ENCODE measurements at places on chromosomes 16 and 17.
A peak's percentile ranks its signal among the peaks of the same experiment; 100 is the strongest.

GRCh38 chr16:87330646-87331045 lies 13.5 kb upstream of the C16orf95 start:
- DNase-seq, result no peak

GRCh38 chr17:36463916-36464764 lies 22.3 kb upstream of the ZNHIT3 start:
- DNase-seq, result peak; percentile 69

GRCh38 chr17:36212966-36213365 lies 2.1 kb downstream of the CCL4L2 start:
- no peak for DNase-seq

- DNase-seq, result no peak
These were observed 1911.2 kb downstream of the TP53TG3F start for GRCh38 chr16:35370617-35371016.

GRCh38 chr16:6643080-6643686 lies 689.5 kb upstream of the RBFOX1 start:
- DNase-seq, result no peak

- DNase-seq, result no peak
These were observed 6.3 kb upstream of the C1QTNF8 start for GRCh38 chr16:1102333-1102700.

DNA sequence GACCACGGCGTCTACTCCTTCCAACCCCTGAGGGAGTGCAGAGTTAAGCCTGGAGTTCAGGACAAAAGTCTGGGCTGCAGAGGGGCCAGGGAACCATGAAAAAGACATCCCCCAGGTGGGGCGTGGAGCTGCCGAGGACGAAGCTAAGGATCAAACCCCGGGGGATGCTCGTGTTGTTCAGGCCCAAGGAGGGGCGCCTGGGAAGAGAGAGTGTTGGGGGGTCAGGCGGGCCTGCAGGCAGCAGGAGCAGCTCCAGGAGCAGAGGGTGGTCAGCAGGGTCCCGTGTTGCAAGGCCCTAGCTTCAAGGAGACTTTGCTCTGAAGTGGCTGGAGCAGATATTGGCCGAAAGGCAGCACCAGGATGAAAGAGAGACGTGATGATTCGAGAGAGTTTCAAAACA lies 26.7 kb downstream of the NECAB2 start:
- DNase-seq, result no peak

- peak; percentile 79 for DNase-seq
These were observed 33.8 kb downstream of the GTF3C1 start for GRCh38 chr16:27515874-27516353.

GRCh38 chr17:51685287-51685909 lies 425.1 kb downstream of the UTP18 start:
- DNase-seq, result no peak

DNA sequence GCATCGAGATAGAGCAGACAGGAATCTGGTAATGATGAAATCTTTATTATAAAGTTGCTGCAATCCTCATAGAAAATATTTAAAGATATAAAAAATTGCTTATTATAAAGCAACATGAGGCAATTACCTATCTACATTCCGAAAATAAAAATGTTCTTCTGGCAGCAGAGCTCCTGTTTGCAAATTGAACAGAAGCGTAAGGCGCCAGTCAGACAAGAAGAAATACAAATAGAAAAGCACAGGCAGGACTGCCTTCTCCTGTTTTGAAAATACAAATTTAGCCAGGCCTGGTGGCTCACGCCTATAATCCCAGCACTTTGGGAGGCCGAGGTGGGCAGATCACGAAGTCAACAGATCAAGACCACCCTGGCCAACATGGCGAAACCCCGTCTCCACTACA lies 95.6 kb downstream of the CDYL2 start:
- no peak for DNase-seq

DNA sequence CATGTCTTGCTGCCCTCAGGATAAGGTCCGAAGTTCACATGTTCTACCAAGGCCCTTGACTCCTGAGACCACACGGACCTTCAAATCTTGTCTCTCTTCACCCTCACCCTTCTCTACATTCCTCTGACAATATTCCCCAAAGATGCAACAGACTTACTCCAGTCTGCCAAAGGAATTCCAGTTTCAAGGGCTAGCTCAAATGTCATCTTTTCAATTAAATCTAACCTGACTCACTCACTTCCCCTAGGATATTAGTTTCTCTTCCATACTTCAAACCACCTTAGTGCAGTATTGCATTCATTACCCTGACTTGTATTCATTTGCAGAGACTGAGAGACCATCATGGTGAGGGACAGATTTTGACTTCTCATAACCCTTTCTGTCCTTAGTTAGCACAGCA lies 59.6 kb upstream of the ADCY9 start:
- no peak for DNase-seq

- DNase-seq, result no peak
These were observed 24.0 kb downstream of the ADGRG5 start for GRCh38 chr16:57566436-57566835.

- DNase-seq, result no peak
These were observed 26.5 kb upstream of the LASP1NB start for GRCh38 chr17:38898812-38899348.

- DNase-seq, result no peak
These were observed 10.0 kb downstream of the ZNF689 start for GRCh38 chr16:30600215-30600614.

GRCh38 chr16:67248401-67249177 lies at the start of gene SLC9A5:
TSS of gene SLC9A5 (plus strand) at chr16:67248979. CDS start at chr16:67249015, 36 bp downstream.
- no peak for DNase-seq

DNA sequence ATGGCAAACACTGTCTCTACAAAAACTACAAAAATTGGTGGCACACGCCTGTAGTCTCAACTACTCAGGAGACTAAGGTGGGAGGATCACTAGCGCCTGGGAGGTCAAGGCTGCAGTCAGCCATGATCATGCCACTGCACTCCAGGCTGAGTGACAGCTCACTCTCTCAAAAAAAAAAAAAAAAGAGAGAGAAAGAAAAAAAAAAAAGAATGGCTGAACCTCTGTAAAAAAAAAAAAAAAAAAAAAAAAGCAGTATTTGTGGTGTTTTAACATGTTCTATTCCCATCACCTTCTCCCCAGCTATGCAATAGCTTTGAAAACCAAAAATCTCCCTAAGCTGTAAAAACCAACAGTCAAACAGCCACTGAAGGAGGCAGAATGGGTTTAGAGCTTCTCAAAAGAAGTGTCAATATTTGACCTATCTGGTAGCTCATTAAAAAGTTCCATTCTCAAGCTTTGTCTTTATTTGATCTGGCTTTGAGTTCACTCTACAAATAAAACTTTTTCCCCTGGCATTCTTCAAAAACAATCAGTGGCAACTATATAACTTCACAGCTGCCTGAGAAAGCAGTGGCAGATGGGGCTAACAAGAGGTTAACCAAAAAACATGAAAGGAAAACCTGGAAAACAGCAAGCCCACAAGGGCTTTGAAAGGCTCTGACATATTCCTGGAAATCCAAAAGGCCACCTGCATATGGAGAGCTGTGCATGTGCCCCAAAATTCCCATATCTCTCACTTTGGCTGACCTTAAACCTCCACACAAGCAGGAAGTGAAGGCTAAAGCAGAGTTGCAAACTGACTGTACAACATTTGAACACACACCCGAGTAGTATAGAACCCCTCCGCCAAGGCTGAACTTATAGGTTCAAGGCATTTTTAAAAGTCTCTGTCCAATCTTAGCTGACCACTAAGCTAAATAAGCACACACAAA lies 36.0 kb downstream of the USP32 start:
- DNase-seq, result no peak

DNA sequence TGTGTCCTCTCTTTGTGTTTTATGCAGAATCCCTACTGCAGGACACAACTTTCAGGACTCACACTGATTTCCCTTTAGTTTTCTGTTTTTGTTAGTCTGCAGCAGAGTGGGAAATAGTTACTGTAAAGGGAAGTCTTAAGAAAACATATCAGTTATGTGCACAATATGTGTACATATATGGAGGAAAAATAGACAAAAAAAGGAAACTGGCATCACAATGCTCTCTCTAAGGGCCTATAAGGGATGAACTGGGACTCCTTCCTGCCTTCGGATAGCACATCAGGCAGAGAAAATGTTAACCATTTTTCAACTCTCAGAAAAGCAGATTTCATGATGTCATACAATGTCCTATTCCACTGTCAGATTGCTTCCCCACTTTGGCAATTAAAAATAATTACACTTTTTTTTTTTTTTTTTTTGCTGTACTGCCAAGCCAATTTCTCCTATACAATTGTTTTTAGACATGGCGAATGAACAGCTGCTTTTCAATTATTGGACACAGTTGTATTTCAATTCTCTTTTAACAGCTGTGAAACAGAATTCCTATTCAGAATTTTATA lies 112.5 kb upstream of the KCNJ16 start:
- no peak for DNase-seq

DNA sequence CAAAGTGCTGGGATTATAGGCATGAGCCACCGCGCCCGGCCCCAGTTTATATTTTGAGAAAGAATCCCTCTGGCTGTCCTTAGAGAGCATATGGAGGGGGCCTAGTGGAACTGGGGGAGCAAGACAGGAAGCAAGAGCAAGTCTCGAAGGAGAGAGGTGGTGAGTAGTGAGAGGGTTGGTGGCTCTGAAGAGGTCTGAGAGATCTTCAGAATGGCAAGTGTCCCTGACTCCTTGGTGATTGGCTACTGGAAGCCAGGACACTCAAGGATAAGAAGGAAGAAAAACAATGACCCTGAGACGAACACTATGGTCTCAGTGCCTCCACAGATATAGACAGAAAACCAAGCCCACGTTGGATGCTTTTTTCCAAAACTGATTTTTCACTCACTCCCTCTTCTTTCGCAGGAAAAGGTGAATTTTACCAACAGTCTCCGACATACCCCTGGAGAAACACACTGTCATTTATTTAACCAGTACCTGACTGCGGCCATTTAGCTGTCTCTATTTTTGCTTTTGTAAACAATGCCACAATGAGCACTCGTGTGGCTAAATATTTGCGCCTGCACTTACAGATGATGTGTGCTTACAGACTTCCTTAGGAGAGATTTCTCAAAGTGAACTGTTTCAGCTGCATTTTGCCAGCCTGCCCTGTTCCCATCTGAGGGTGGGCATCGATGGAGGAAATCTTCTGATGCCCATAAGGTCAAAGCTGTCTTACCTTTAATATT lies 15.9 kb upstream of the DOK4 start:
- DNase-seq, result no peak

GRCh38 chr16:58661199-58661830 lies 23.3 kb downstream of the SLC38A7 start:
- DNase-seq, result peak; percentile 19

- no peak for DNase-seq
These were observed 109.1 kb downstream of the PRKCA start for GRCh38 chr17:66411520-66411919.

DNA sequence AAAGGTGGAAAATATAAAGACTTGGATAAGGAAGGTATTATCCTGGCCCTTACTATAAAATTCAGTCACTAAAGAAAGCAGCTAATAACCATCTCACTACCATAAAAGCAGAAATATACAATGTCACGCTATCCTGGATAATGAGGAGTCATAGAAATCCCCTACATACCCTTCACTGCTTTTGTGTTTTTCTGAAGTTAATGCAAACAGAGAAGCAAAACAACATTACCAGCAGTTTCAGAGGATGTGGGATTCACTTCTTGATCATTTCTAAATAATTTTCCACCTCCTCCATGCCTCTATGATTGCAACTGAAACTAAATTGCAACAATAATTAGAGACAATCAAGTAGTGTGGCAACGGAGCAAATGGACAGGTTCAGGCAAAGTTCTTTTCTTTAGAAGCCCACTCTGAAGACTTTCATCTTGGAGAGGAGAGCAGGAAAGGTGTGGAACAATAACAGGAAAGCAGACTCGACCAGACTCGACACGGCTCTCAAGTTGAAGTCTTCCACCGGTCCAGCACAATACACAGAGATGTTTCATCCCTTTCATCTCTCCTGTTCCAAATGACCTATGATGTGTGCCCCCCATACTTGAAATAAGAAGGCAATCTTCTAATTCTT lies 10.2 kb downstream of the CYTH1 start:
- no peak for DNase-seq

GRCh38 chr17:80649672-80650330 lies 105.2 kb downstream of the RPTOR start:
- peak; percentile 38 for DNase-seq
